AG08395 (cell line): ENCODE measurements at places on chromosomes 16 and 17.

GRCh38 chr16:47463771-47464624, 2.9 kb downstream of the PHKB start:
- DNase-seq, result no peak

- DNase-seq, result no peak
These were observed 16.4 kb upstream of the CUEDC1 start for GRCh38 chr17:57971572-57971971.

GRCh38 chr17:76497979-76498875, 3.0 kb downstream of the RHBDF2 start:
- DNase-seq, result peak; percentile 78

- no peak for DNase-seq
These were observed 108.2 kb downstream of the N4BP1 start for GRCh38 chr16:48501516-48502377.

DNA sequence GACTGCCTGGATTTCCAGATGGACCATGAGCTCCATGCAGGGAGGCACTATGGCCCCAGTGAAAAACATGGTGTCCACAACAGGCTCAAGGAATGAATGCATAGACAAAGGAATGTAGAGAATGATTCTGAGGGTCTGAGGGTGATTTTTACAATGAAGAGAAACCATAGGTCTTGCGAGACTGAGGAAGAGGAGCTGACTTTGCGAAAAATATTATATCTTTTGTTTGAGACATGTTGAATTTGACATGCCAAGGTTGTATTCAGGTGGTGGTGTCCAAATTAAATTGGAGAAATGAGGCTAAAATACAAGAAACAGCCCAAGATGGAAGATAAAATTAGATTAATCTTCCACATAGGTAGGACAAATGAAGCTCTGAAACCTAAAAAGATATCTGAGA, 12.7 kb downstream of the HSD17B2 start:
- no peak for DNase-seq

DNA sequence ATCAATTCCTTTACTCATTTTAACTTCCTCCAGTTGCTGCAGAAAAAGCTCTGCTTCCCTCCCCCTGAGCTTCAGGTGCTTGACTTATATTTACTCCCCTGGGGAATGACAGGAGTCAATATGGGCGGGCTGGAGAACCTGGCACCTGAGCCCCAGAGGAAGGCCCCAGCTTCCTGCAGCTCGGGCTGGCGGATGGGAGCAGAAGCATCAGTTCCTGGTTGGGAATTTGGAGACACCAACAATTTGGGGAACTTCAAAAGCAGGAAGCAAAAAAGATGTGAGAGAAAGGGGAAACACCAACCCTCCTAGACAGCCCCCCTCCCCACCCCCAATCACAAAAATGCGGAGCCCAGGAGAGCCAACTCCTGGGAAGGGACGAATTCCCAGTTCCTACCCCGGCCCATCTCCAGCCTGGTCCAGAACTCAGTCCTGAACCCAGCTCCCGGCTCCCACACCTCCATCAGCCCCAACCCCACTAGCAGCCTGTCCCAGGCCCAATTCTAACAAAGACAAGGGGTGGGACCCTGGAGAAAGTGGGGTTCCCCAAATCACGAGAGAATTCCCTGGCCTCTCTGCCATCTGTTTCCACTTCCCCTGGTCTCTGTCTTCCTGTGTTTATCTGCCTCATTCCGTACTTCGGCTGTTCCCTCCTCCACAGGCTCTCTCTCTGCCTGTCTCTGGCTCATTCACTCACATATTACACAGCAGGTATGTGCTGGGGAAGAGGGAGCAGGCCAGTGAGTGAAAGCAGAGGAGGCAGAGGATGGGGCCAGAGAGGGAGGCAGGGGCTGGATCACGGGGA, 16.2 kb upstream of the ASGR2 start:
- no peak for DNase-seq

GRCh38 chr16:66366433-66367299, at the start of gene CDH5:
Gene CDH5 (plus strand): TSS chr16:66366691. CDS start chr16:66379338, 12,647 bp downstream.
- no peak for DNase-seq

- DNase-seq, result peak; percentile 55
These were observed 13.1 kb upstream of the PRR35 start for GRCh38 chr16:546909-547770.

DNA sequence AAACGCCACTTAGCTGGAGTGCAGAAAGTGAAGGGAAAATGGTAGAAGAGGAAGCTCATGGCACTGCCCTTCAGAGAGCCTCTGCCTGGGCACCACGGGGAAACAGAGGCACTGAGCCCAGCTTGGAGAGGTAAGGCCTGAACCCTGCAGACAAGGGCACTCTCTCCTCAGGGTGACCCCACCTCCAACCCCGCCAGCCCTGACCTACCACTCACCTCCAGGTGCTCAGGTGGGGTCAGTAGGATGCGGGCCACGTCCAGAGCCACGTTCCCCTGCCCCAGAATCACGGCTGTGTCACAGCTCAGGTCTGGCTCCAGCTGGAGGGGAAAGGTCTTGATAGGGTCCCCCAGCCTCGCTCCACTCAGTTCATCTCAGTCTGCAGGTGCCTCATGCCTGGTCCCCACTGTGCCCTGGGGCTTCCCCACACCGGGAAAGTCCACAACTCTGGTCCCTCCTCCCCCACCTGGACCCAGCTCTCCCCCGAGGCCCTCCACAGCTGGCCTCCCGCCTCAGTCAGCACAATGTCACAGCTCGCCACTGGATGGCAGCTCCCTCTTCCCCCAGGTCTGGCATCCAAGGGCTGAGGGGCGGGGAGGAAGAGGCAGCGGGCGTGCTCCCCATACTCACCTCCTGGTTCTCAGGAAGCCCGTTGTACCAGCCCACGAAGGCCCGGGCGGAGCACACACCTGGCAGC, 6.0 kb upstream of the GRIN2C start:
- no peak for DNase-seq

DNA sequence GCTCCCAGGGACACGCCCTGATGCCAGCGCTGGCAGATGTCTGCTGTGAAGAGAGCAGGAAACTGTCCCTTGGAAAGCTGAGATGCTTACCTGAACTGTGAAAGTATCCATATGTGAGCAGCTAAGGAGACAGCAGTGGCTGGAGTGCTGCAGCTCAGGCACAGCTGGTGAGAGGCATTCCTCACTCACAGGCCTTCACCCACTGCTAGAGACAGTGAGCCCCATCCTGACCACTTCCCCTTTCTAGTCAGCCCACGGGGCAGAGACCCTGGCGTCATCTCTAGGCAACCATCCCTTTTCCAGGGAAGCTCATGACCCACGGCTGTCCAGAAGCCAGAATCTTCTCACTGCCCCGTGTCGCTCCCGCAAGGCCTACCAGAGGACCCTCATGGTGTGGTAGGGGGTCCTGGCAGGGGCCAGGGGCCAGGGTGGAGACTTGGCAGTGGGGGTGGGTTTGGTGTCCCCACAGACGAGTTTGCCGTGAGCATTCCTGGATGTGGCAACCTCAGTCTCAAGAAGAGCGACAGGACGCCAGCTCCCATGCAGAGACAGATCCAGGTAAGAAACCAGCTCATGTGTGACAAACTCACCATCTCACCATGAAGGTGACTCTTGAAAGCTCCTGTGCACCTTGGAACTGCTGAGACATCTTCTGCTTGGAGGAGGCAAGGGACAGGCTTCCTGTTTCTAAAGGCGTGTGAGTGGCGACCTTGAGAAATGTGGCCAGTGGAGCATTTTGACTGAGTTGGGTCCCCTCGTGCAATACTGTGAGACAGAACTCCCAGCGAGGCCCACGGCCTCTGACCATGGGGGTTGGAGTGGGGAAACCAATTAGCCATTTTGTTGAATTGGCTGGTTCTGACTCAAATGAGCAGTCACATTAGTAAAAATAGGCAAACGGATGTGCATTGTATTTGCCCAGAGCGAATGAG, at the start of gene SCIMP:
SCIMP (minus strand) TSS at position 216 of the 932 bp plus-strand sequence; CDS start at position 111, 105 bp downstream.
- no peak for DNase-seq

GRCh38 chr17:29677824-29678223, 55.1 kb upstream of the CORO6 start:
- no peak for DNase-seq

DNA sequence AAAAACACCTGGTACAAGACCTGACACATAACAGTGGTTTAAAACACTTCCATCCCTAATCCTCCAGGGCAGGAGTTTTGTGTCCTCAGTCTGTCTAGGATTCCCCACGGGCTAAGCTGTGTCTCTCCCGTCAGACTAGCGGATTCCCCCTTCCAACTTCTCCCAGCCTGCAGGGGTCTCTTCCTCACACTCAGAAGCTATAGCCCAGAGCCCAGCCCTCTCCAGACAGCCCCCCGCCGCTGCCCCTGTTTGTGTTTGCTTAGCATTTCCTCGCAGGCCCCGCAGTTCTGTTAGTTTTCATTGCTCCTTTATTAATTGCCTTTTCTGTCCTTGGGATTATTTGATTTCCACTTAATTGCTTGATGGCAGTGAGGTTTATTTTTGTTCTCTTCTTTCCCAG, 91.2 kb downstream of the TMEM132E start:
- DNase-seq, result no peak

DNA sequence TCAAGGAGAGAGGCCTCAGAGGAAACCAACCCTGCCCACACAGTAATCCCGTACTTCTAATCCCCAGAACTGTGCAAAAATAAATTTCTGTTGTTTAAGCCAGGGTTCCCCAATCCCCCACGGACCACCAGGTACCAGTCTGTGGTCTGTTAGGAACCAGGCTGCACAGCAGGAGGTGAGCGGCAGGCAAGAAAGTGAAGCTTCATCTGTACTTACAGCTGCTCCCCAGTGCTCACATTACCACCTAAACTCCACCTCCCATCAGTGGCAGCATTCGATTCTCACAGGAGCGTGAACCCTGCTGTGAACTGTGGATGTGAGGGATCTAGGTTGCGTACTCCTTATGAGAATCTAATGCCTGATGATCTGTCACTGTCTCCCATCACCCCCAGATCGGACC, 101.1 kb upstream of the CDC42EP4 start:
- no peak for DNase-seq

- DNase-seq, result no peak
These were observed 72.4 kb downstream of the RPH3AL start for GRCh38 chr17:280216-280615.

DNA sequence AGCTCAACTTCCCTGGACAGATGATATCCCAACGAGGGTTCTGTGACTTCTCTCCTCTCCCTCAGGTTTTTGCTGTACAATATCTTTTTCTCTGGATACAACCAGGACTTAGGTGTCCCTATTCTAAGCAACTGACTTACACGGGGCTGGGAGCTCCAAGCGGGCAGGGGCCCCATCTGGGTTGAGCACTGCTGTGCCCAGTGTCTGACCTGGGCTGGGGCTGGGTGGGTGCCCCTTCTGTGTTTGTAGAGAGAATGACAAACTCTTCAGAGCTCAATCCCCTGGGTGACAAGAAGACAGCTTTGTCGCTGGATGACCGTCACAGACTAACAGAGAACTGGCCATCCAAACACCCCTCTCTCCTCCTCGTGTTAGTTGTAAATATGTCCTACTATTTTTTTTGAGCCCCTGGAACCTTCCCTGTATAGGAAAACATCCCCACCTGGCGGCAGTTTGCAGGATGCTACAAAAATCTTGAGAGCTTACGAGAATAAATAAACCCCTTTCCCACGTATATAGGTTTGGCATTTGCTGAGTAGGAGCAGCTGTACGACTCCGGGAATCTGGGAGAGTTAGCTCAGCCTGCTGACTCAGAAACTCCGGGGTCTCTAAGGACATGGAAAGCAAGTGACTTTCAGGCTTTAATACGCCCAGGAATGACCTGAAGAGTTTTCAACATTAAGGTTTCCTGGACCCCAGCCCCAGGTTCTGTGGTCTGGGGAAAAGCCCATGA, 23.7 kb upstream of the RCVRN start:
- peak; percentile 71 for DNase-seq

DNA sequence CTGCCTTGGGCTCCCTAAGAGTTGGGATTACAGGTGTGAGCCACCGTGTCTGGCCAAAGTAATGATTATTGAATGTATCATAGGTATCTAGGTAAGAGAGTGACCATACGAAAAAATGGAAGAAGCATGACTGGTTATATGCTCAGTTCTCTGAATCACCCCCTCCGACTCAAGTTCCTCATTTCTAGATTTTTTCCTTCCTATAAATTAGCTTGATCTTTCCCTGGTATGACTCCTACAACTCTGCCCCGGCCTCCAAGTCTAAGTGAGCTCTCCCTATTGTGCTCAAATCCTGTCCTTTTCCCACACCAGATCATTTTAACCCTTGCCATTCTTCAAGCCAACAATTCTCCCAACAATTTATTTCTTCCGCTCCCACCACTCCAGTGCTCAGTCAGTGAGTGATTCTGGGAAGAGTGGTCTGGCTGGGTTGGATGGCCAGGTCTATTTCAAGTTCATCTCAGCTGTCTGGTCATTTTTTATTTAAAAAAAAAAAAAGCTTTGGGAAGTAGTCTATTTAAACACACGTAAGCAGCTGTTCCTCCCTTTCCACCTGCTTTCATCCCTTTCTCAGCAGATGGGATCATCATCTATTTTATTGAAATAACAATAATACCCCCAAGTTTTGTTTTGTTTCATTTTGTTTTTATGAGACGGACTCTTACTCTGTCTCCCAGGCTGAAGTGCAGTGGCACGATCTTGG, 120.2 kb upstream of the HS3ST2 start:
- no peak for DNase-seq

GRCh38 chr17:72599891-72600290, 479.1 kb downstream of the SOX9 start:
- DNase-seq, result no peak

GRCh38 chr16:81707411-81708265, 71.5 kb upstream of the PLCG2 start:
- peak; percentile 50 for DNase-seq

GRCh38 chr17:73532421-73532901, 111.8 kb downstream of the SDK2 start:
- DNase-seq, result no peak

DNA sequence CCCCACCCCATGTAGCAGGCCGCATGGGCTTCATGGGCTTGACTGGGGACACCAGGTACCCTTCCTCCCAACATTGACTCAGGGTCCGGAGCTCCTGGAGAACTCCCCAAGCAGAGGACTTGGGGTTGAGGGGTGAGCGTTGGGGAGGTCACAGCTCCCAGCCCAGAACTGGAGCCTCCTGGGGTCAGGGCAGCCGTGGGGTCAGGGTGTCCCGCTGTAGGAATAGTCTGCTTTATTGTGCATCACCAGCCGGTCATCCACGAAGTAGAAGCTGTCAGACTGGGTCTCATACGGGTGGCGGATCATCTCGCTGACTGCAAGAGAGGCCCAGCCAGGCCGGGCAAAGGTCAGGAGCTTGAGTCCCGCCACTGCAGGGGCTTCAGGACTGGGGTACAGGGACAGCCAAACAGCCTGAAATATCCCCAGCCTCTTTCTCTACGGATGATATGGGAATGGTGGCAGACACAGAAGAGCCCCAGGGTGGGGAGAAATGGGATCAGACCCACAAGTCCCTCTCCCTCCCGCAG, 5.3 kb downstream of the UNC119 start:
- no peak for DNase-seq

- peak; percentile 98 for DNase-seq
These were observed 53.3 kb upstream of the TOB1 start for GRCh38 chr17:50919321-50920040.
